Epithelial cell of proximal tubule (primary cell): ENCODE measurements at places on chromosomes 16 and 17.
A peak's percentile ranks its signal among the peaks of the same experiment; 100 is the strongest.

- no peak for DNase-seq
Measured at GRCh38 chr16:79439901-79440300, 160.6 kb downstream of the MAF start.

DNA sequence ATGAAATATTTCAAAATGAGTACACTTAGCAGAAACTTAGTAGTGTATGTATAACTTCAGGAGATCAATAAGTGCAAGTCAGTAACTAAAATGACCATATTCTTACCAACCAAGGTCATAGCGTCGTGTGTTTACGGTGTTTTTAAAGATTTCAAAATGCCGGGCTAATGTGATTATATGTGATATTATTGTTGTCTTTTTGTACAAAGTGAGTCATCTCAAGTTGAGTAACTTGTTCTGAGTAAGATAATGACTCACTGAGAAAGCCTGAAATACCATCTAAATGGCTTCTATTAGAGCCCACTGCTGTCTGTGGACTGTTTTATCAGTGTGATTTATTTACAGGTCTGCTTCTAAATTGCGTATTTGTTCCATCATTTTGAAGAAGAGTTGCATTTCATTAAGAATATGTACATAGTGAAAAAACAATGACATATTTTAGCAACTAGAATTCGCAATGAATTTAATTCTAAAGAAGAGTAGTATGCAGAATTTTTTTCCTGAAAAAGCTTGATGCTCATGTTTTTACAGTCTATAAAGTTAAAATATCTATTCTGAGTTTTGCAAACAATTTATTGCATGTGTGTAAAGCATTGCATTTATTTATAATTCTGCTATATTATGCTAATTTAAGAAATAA, 12.7 kb downstream of the KRT12 start:
- peak; percentile 77 for DNase-seq

DNA sequence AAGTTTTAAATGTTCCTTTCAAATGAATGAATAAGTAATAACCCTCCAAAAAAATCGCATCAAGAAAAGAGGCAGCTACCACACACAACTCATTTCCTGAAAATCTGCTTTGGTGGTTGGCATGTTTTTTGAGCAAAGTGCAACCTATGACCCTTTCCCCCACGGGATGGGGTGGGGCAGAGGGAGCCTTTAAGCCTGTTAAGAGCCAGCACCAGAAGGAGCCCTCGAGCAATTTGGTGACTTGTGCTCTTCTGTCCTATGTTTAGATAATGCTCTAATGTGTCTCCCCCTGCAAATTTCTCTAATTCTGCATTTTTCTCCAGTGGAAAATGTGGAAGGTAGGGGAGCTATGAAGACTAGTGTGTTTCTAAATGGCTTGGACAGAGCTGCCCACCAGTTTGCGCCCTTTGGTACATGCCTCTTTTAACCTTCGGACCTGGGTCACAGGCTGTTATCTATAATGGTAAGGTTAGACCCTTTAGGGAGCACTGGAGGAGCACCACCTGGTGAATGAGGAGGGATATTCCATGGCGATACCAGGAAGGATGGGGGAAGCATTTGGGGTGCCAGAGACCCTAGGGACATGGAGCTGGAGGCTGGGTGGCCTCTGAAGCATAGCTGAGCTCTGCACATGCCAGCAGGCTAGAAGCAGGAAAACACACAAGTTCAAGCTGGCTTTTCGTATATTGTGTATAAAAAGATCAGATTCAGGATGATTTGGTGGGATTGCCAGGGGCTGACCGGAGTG, 1.6 kb downstream of the PYCARD start:
- DNase-seq = no peak

GRCh38 chr17:56995766-56996165, 17.8 kb downstream of the SCPEP1 start:
- no peak for DNase-seq

DNA sequence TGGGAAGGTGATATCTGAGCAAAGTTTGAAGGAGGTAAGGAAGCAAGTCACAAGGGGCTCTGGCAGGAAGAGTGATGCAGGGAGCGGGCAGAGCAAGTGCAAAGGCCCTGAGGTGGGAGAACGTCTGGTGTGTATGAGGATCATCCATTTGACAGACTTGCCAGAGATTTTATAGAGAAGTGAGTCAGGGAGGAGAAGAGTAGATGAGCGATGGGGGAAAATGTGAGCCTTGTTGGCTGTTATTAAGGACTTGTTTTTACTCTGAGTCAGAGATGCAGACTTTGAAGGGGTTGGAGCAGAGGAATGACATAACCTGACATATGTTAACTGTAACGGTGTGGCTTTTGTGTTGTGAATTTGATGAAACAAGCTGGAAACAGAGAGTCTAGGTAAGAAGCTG, 3.5 kb upstream of the CLEC10A start:
- no peak for DNase-seq

DNA sequence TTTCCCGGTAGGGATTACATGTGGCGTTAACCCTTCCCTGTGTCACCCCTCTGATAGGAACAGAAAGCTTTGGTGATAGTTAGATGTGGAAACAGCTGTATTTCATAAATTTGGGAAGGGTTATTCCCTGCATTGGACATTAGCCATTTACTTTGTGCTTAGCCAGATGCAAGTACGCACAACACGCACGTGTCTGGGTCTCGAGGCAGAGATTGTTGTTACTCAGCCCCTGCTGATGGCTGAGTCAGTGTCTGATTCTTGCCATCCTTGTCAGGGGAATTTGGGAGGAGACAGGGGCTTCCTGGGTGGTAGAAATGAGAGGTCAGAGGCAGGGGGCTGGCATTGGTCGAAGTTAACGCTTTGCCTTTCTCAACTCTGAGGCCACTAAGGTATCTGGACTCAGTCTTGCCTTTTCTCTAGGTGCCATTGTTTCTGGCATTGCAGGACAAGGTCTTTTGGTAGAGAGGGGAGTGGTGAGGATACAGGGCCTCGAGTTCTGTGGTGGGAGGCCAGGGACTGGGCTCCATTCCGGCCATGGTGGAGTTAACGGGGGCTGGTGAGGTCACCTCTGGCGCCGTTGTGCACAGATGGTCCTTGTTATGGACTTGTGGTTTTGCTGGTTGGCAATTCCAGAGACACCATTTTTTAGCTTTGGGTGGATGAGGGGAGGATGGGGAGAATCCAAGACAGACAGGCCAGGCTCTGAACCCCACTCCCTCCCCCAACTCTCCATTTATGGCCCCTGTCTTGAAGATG, 8.2 kb downstream of the MMP2 start:
- no peak for DNase-seq

DNA sequence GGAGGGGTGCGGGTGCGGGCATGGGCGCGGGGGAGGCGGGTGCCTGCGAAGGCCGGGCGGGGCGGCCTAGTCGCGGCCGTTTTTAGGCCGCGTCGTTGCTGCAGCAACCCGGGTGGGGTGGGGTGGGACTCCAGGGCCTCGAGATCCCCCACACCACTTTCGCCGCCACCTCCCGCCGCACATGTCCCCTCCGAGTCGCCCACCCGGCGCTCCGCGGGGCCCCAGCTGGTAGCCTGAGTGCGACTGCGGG, 11.3 kb downstream of the TBX2 start:
- DNase-seq = no peak
